ENCODE measurements at places on chromosomes 12 and 14.

- no peak for DNase-seq
These were observed 3.3 kb downstream of the FLRT2 start for GRCh38 chr14:85533023-85533860.

DNA sequence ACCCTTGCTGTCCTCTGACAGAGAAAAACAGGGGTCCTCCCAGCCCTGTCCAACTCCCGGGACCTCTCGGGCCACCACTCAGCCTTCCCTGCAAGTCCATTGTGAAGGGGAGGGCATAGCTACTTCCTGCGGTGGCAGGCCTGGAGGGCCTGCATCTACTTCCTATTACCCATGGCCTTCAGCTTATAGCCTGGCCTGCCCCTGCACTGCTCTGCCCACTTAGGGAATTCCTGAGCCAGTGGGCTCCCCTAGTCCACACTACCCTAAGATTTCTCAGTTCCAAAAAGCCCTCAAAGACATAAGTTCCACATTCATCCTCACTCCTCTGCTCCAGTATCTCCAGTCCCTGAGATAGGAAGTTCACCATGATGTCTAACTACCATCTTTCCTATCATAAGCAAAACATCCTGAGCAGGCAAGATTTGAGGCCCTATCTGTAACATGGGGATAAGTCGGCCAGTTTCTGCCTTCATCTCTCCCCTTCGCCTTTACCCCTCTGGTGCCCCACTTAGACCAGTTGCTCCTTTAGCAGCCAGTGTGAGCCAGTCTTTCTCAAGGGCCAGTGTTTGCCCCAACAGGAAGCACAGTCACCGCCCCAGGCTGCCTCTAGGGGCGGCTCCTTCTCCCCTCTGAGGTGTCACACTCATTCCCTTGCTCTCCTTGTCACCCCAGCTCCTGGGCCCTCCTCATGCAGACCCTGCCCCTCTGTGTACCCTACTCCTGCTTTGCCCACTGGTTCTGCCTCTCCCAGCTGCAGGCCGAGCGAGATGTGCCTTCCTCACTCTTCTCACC, 10.9 kb downstream of the HDAC7 start:
- DNase-seq = no peak

- DNase-seq = no peak
These were observed 188.7 kb upstream of the IGF1 start for GRCh38 chr12:102669056-102669455.

DNA sequence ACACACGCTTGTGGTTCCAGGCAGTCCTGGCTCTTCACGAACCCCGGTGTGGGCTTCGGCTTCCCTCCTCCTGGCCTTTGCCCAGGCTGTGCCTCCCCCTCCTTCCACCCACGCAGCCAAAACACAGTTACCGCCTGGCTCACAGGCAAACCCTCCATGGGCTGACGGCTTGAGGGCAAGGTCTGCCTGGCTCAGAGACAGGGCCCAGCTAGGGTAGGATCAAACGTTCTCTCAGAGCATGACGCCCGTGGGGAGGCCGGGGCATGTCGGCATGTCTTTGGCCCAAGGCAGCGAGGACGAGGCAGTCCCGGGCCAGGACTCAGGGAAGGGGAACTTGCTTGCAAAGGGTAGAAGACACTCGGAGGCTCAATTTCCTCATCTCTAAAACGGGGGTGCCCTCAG, 2.1 kb downstream of the SLC25A47 start:
- no peak for DNase-seq

GRCh38 chr14:48792376-48793024, 793.7 kb downstream of the RPS29 start:
- no peak for DNase-seq

- no peak for DNase-seq
These were observed 122.4 kb downstream of the TSPAN9 start for GRCh38 chr12:3199551-3200031.

- no peak for DNase-seq
These were observed 11.1 kb upstream of the MYO1H start for GRCh38 chr12:109336593-109336992.

DNA sequence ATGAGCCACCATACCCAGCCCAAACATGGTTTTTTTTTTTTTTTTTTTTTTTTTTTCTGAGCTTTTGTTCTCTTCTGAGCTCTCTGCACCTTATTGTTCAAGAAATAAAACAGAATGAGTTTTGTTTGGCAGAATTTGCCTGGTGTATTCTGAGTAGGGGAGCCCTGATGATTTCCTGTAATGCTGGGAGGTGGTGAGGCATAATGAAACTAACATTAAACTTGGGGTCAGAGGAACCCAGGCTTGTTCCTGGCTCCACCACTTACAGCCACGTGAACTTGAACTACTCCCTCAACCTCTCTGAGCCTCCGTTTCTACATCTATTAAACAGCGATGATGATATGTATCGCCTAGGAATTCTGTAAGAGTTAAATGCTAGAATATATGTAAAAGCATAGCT, 276.3 kb upstream of the CRY1 start:
- DNase-seq = no peak

DNA sequence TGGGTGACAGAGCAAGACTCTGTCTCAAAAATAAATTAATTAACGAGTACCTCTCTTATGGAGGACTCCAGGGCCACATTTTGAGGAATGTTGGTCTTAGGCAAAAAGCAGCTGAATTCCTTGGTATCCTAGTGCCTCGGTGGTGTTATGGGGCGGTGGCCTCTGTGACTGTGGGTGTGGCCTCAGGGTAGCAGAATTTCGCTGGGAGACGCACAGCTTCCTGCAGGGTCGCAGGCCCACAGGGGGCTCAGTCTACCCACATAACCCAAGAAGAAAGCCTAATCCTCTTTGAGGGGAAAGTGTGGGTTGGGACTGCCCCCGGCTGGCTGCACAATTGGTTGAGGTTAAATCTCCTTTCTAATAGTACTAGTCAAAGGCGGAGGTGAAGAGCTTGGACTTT, 11.2 kb upstream of the SERPINA4 start:
- no peak for DNase-seq

GRCh38 chr12:92363295-92364146, 217.9 kb upstream of the BTG1 start:
- DNase-seq = peak; percentile 15

- no peak for DNase-seq
These were observed 1535.9 kb upstream of the FLRT2 start for GRCh38 chr14:83994020-83994419.

GRCh38 chr14:51067295-51067694, 27.6 kb downstream of the TRIM9 start:
- DNase-seq = no peak

- DNase-seq = no peak
These were observed 180.6 kb downstream of the AKAP6 start for GRCh38 chr14:32509632-32510187.

DNA sequence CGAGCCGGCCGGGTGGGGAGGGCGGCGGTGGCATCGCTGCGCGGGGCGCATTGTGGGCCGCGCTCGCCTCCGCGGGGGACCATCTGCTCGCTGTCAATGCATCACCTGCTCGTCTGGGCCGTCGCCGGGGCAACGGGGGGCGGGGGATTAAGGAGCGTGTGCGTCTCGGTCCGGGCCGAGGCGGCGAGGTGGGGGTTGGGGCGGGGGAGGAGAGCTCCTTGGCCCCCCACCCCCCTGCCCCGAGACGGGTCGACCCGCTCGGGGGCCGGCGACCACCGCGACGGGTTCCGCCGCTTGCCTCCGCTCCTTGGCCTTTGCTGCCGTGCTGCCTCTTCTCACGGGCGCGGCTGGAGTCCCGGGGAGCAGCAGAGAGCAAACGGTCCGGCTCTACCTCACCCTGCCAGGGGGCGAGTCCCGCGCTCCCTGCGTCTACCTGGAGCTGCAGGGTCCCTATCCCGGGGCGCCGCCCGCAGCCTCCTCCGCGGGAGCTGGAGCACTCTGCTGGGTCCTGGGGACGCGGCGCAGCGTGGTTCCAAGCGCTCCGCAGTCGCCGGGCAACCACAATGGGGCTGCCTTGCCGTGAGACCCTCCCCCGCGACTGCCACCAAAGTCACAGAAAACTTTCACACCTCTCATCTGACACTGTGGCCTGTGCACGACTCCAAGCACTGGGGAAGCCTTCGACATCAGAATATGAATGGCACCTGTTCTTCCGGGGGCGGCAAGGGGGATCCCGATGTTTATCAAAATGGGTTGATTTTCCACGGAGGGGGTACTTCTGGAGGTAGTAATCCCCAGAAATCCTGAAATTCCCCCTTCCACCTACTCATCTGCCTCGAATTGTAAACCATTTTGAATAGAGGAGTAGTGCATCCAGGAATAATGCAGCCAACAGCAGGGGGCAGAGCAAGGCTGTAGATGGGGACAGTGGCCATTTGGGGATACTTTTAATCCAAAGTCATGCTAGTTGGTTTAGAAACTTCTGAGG, at the start of gene C12orf42:
Gene C12orf42, minus strand, starts transcription at position 500 of the 988 bp plus-strand sequence. CDS start 17,542 bp downstream, outside the sequence.
- no peak for DNase-seq

GRCh38 chr14:93007225-93007997, 84.5 kb downstream of the CHGA start:
- DNase-seq = no peak

- DNase-seq = no peak
These were observed 3.0 kb upstream of the HOXC13 start for GRCh38 chr12:53935383-53936341.

DNA sequence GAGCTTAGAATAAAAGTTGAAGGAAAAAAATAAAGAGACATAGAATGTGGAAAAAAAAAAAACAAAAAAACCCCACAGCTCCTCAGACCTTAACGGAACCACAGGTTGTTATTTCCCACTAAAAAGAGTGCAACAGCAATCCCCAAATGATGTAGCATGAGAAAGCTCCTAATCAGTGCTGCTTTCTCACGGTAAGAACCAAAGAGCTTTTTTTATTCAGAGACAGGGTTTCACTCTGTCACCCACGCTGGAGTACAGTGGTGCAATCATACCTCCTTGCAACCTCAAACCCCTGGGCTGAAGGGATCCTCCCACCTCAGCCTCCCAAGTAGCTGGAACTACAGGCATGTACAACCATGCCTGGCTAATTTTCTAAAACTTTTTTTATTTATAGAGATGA, 13.3 kb downstream of the NDUFA12 start:
- no peak for DNase-seq

GRCh38 chr14:100449225-100449987, 126.3 kb downstream of the SLC25A47 start:
- no peak for DNase-seq

- no peak for DNase-seq
These were observed 39.9 kb downstream of the INSM2 start for GRCh38 chr14:35573911-35574310.

DNA sequence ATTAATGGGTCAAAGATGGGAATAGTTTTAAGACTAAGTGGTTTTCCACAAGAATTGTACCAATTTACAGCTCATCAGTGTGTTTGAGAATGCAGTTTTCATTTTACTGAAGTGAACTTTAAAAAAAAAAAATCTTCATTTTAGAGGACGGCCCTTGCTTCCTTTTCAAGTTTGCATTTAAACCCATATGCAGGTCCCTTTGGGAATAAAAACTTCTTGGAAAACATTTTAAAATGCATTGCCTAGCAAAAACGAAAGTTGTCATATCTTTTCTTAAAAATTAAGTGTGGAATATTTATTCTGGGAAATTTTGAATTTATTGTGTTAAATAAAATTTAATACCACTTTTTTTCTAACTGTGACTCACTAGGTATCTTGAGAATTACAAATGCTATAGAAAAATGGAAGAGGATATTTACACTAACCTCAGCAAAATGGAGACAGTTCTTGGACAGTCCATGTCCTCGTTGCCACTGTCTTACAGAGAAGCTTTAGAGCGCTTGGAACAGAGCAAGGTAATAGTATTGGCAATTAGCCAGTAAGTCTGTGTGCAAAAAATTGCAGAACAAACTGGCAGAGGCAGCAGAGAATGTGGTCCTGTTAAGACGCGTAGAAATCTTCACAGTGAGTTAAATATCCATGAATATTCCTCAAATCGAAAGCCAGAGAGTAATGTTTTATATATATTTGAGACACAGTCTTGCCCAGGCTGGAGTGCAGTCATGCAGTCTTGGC, 209.7 kb downstream of the SYNE2 start:
- no peak for DNase-seq
